ENCODE measurements at places on chromosomes 16 and 17. TPM values are rescaled to one million over a fixed set of nuclear protein-coding genes. Genes with fewer than 3 reads are reported as not detected.

DNA sequence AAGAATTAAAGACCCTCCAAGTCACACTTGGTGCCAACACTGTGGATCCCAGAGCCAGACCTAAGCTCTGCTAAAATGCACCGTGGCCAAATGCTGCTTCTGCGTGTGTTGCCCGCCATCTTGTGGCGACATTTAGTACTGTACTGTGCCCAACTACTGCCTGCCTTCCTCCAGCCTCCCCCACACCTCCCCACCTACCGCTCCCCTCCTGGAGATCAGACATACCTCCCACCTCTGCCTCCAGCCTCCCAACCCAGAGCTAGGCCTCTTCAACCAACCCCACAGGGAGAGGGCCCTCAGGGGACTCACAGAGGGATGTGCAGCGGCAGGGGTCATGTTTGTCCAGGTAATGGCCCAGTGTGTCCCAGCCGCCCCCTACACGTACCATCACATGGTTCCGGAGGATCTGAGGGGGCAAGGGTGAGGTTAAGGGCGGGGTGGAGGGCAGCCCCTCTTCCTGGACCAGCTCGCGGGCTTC lies 5.5 kb downstream of the GAS2L2 start:
- peak; percentile 88 for DNase-seq

DNA sequence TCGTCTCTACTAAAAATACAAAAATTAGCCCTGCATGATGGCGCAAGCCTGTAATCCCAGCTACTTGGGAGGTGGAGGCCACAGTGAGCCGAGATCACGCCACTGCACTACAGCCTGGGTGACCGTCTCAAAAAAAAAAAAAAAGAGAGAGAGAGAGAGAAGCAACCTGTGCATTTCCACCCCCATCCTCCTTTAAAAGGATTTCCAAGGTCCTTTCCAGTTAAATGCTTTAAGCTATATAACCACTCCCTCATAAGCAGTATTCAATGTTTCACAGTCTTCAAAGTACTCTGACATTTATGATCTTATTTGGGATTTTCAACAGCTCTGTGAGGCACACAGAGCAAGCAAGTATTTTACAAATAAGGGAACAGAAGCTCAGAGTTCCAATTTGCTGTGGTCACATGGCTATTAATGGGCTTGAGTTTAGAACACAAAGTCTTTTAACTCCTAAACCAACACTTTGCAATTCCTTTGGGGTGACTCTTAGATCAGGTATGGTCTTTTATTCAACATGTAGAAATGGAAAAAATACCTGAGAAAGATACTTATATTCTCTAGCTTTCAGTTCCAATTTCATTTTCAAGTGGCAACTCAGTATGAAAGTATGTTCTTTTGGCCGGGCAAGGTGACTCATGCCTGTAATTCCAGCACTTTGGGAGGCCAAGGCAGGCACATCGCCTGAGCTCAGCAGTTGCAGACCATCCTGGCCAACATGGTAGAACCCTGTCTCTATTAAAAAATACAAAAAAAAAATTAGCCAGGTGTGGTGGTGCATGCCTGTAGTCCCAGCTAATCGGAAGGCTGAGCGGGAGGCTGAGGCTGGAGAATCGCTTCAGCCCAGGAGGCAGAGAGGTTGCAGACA lies 31.3 kb downstream of the SPOP start:
- peak; percentile 35 for DNase-seq

GRCh38 chr17:40351359-40352236 lies 12.9 kb downstream of the GJD3 start:
- DNase-seq, result no peak

GRCh38 chr16:1375298-1375640 lies 23.5 kb downstream of the GNPTG start:
- no peak for DNase-seq

DNA sequence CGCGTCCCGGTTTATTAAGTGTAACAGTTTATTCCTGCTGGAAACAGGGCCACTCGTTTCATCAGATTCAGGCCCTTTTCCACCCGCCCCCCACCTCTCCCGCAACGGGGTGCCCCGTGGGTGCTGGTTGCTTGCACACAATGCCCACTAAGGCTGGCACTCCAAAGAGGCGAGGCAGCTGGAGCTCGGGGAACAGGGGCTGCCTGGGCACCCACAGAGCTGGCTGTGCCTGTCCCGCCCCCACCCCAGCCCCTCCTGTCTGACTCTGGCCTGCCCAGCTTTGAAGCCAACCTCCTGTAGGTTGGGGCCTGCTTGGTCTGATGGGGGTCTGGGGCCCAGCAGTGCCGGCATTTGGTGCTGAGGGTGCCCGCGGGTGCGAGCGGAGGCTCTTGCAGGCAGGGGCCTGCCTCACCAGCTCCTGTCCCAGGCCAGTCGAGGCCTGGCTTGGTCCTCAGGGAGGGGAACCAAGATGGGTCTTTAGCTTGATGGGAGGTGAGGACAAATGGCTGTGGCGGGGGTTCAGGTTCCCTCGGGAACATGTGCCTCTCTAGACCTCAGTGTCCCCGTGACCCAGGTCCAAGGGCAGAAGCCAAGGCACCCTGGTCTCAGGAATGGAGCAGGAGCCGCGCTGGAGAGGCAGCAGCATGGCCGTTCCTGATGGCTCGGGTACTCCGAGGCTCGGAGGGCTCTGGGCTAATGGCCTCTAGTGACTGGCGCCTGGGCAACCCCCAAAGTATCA lies 20.1 kb downstream of the MYBBP1A start:
- DNase-seq, result no peak

ZPBP2 gene
- total RNA-seq, result not detected

SREBF1 gene
- 81.9 TPM for total RNA-seq

CCL3 gene
- total RNA-seq, result not detected

DNA sequence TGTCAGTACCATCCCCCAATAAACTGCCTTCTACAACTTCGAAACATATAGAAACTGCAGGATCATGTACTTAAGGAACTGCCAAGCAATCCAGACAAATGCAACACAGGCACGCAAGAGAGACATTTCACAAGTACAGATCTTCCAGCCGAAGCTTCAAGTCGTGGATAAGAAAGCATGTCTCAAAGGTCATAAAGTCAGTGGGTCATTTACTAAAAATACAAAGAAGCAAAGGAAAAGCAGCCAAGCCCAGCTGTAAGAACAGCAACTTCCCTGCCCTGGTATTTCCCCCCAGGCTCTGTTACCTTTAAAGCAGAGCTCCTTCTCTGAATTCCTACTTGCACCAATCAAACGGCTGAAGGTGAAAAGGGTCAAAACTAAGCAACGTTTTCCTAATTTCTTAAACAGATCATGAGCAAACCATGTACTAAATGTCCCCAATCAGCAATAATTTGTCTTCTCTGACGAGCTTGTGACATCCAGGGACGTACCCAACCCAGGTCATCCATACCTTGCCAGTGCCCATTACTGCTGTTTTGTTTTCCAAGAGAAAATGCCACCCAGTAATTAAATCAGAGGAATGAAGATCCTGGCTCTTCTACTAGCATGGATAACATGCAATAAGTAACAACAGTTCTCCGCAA lies 1.7 kb downstream of the AKTIP start:
- no peak for DNase-seq

DNA sequence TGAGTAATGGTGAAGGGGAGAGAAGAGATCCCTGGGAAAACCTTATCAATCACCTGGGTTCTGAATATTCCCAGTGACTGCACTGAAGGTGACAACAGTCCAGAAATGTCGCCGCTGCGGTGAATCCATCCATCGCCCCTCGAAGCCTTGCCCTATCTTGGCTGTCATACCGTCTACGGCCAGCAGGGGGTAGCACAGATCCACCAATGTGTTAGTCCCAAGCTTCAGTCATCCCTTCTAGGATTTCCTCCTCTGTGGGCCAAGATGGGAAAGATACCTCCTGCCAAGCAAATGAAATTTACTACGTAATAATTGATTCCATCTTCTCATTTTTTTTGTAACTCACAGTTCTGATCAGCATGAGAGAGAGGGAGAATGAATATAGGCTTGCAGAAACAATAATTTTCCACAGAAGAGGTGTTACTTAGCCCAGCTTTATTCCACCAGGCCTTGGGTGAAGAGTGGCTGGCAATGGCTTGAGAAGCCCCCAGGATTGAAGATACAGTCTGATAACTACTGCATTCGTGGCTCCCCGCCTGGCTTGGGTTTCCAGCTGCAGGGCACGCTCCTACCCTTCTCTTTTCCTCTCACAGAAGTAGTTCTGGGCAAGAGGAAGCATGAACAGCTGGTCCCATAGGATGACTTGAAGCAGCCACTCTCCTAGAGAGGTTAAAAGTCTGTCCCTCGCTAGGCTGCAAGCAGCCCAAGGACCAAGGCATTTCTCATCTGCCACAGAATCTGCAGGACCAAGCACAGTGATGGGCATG lies 2.6 kb upstream of the FMNL1 start:
- DNase-seq, result peak; percentile 88

DNA sequence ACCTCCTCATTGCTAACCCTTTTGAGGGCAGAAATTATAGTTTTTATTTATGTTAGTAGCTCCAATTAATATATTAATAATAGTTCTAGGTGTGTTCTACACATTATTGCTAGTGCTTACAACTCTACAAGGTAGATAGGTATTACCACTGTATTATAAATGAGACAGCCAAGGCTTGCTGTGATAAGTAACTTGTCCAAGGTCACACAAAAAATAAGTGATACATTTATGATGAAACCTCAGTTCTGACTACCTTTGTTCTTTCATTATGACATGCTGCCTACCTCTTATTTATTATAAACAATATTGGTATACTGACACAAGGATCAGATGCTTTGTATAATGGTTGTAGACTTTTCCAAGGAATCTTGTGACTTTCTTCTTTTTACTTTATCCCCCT lies 41.2 kb downstream of the NFAT5 start:
- no peak for DNase-seq

- DNase-seq, result no peak
These were observed 134.6 kb downstream of the CYB561 start for GRCh38 chr17:63311416-63311937.

- DNase-seq, result no peak
These were observed 57.0 kb downstream of the NSRP1 start for GRCh38 chr17:30173649-30174048.

DNA sequence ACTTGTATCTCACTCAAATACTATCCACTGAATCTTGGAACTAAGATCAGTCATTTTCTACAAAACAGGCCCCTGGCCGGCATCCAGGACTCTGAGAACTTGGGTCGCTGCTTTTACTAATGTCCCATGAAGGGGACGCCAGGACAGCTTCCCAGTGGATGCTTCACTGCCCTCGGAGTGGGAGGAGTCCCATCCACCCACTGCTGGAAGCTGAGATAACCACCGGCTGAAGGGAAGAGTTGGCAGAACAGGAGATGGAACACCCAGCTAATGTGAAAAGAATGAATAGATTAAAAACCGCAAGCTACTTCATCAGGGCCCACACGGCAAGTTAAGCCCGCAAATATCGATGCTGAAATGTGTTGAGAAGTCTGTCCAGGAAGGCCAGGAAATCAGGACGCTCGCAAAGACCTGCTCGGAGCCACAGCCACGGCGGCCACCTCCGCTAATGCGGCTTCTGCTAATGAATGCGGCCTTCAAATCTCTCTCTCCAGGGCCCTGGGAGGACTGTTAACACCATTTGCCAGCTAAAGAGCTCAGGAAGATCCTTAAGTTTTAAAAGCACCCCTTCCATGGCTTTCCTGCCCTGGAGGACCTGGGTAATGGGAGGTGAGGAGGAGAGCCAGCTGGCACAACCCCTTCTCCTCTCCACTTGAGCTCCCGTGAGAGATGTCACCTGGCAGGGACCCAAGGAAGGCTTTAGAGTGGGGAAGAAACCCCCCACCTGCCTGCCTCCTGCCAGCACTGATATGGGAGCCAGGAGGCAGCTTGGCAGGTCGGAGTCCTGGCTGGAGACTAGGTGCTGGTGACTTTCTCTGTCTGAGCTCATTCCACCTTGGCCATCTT lies 226.6 kb upstream of the RPL38 start:
- no peak for DNase-seq

GRCh38 chr16:8796469-8797363 lies 723 bp downstream of the TMEM186 start:
- no peak for DNase-seq

CES4A gene
- total RNA-seq, result 1.8 TPM

SAP30BP gene
- total RNA-seq, result 89.7 TPM

CDYL2 gene
- total RNA-seq, result 5.4 TPM

GRCh38 chr16:25143928-25144327 lies 32.4 kb downstream of the LCMT1 start:
- peak; percentile 41 for DNase-seq

GRCh38 chr17:46790216-46790615 lies 28.3 kb downstream of the WNT3 start:
- no peak for DNase-seq

NOG gene
- total RNA-seq, result not detected

DNA sequence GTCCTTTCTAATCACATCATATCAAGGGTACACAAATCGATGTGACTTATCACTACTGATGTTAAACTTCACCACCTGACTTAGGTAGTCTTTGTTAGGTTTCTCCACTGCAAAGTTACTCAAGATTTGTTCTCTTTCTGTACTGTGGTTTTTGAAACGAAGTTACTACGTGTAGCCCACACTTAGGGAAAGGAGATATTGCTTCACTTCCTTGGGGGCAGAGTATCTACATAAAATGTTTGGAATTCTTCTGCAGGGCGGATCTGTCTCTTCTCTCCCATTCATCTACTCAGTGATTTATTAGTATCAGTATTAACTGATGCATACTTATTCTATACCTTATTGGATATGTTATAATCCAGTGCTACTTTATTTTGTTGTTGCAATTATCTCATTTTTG lies 403.6 kb upstream of the MON1B start:
- no peak for DNase-seq

All from H9 (cell line).